ENCODE measurements at places on chromosomes 12 and 14.

DNA sequence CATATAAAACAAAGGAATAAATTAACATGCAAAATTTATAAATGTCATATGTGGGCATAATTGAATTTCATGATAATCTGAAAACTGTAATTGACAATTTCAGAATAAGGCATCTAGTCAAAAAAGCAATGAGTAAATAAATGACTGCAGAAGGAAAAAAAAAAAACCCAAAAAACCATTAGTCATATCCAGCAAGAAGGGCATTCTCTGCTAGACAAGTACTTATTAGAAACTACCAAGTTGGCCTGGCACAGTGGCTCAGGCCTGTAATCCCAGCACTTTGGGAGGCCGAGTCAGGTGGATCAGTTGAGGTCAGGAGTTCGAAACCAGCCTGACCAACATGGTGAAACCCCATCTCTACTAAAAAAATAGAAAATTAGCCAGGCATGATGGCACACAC lies 17.5 kb downstream of the ZCRB1 start:
- DNase-seq = no peak

DNA sequence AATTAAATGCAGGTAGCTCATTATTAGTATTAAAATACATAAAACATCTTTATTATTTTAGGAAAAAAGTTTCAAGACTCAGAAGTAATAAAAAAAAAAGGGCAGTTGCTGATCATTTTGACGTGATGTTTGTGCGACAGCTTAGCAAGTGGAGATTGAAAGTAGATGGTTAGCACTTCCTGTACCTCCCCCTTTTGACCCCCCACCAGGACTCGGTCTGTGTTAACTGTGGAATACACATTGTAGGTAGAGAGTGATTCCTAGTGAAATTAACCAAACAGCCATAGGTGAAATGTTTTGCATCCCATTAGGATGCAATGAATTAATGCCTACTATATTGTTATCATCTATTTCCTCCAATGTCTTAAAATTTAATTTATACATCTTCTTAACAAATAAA lies 120.8 kb downstream of the SLC5A8 start:
- DNase-seq = no peak

DNA sequence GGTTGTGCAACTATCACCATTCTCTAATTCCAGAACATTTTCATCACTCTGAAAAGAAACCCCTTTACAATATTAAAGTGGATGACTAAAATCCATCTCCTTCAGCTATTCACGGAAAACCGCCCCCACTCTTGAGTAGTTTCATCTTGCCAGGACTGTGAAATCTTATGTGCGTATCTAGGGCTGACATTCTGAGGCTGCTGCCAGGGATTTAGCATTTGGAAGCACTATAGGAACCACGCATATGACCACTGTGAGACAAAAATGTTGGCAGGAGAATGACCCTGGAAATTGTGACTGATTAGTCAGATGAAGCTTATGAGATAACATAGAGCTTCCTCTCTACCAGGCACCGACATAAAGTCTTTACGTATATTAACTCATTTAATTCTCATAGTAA lies 305.2 kb upstream of the PDE3A start:
- no peak for DNase-seq

GRCh38 chr12:49588281-49588680 lies 17.2 kb downstream of the FAM186B start:
- DNase-seq = no peak

GRCh38 chr12:54166567-54167499 lies 22.0 kb downstream of the SMUG1 start:
- no peak for DNase-seq

DNA sequence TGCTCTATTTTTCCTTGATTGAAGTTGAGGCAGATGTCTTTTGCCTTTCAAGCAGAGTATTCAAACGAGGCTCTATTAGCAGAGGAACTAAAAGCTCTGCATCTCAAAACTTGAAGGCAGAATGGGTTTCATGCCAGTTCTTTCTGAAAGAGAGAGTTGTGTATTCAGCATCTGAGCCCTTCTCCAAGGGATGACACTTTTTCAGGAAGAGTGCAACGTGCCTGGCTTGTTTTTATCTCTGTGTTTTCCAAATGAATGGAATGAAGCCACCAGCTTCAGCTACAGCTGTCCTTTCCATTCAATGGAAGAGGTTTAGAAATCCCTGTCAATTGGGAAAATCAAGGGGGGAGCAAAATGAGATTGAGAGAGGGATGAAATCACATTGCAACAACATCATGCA lies 14.6 kb downstream of the BEST3 start:
- no peak for DNase-seq

DNA sequence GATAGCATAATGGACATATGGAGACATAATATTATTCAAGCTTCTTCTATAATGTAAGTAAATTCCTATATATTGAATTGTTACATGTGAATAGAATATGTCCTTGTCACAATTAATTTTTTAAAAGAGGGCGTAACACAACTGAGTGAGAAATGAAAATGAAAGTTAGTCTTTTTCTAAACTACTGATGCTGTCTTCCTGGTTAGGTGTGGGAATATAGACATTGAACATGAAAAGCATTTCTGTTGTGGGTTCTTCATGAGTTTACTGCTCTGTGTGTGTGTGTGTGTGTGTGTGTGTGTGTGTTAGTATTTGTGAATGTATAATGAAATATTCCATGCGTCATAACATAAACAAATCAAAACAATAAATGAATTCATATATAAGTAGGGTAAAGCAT lies 40.5 kb upstream of the RTL1 start:
- DNase-seq = no peak

- DNase-seq = no peak
These were observed 978.4 kb downstream of the BCL11B start for GRCh38 chr14:98293576-98293975.

DNA sequence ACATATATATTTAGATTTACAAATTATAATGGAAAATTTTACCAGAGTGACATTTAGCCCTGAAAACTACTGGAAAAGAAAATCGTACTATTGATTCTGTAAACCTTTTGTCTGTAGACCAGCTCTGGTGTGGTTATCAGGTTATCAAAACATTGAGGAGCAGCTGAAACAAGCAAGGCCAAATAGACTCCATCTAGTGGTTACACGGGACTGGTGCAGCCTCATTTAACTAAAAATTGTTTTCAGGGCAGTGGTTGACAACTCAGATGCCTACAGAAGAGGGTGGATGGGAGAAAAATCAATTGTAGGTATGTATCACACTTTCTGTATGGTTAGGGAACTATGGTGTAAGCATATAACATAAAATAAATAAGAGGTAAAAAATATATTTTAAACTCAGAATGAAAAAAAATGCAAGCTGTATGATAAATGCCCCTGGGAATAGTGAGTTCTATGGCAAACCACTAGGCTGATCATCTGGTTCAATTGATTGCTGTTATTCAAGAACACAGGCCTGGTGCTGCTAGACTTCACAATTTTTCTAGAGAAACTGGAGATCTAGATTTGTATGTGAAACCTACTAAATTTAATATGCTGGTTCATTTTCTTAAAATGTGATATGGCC lies 51.2 kb downstream of the ACSS3 start:
- no peak for DNase-seq

DNA sequence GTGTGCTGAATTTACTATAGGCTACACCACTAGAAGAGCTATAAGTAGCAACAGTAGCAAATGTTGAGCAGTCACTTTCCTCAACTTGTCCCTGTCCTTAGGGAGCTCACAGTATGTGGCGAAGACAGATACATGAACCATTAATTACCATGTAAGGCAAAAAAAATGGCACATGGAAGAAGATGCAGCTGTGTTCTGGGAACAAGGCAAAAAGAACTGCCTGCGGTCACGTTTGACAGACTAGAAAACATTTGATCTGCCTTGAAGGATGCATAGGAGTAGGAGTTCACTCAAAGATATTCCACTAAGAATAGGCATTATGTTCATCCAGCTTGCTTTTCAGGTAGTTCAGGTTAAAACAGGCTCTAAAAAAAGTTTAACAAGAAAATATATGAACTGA lies 46.5 kb upstream of the IFNG-AS1 start:
- no peak for DNase-seq

DNA sequence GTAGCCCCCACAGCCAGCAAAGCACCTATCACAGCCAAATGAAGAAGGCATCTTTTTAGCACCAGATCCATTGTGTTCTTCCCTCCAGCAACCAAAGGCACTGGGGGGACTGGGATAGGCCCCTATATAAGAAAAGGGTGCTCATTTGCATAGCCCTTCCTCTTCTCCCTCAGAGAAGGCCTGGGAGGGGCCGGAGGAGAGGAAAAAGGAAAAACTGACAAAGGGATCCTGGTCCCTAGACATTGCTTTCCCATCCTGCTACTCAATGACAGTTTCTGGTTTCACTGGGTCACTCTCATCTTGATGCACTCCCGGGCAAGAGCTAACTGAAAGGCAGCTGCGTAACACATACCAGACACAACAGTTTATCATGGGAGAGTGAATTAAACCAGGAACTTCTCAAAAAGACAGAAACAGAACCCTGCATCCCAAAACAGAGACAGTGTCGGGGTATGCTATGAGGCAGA lies at the start of gene PMEL:
Gene PMEL (minus strand): TSS at position 102 of the 467 bp plus-strand sequence. CDS start 31 bp downstream, at position 71.
- DNase-seq = no peak

- no peak for DNase-seq
These were observed 54.6 kb upstream of the CCDC175 start for GRCh38 chr14:59631237-59631636.

DNA sequence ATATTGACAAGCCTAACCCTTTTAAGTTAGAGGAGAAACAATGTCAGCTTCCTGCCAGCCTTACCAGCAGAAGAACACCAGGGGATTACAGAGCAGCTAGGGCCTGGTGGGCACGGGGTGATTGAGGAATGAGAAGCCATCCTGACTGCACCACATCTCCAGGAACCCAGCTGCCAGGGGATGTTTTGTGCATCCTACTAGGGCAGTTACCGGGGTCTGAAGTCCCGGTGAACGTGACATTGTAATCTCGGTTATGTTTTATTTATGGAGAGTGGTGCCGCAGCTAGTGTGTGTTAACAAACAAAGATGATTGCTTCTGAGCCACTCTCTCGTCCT lies 115.9 kb downstream of the BCL11B start:
- no peak for DNase-seq
